ENCODE measurements at places on chromosomes 11 and 22.
A peak's percentile ranks its signal among the peaks of the same experiment; 100 is the strongest.

GRCh38 chr11:8717876-8718753 is 35.5 kb downstream of the RPL27A start:
- peak; percentile 4 for DNase-seq

- DNase-seq, result no peak
Observed at GRCh38 chr11:134359646-134360045, 27.9 kb downstream of the GLB1L2 start.

- DNase-seq, result no peak
Observed at GRCh38 chr11:84295815-84296214, 1009.6 kb upstream of the CCDC90B start.

DNA sequence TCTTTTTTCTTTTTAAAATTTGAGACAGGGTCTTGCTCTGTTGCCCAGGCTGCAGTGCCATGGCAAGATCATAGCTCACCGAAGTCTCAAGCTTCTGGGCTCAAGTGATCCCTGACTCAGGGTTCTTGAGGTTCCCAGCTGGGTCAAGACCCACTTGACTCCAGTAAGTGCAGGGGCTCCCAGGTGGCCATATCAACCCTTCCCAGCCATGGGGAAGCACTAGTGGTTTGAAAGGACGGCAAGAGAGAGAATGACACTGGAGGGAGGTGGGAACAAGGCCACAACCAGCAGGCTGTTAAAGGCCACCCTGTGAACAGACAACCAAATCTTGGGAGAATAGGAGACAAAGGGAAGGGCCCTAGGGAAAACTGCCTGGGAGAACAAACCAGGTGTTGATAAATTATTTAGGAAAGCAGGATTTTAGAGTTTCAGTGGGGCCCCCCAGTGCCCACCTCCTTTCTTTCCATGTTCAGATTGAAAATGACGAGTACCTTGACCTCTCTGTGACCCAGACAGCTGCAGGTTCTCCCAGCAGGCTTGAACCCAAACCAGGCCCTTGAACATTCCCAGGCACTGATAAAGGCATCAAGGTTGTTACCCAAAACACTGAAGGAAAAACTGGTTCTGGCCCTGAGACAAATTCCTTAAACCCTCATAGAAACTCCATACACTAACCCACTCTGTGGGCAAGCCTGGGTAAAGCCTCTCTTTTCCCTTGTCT is 28.8 kb downstream of the KLHL22 start:
- DNase-seq, result no peak

DNA sequence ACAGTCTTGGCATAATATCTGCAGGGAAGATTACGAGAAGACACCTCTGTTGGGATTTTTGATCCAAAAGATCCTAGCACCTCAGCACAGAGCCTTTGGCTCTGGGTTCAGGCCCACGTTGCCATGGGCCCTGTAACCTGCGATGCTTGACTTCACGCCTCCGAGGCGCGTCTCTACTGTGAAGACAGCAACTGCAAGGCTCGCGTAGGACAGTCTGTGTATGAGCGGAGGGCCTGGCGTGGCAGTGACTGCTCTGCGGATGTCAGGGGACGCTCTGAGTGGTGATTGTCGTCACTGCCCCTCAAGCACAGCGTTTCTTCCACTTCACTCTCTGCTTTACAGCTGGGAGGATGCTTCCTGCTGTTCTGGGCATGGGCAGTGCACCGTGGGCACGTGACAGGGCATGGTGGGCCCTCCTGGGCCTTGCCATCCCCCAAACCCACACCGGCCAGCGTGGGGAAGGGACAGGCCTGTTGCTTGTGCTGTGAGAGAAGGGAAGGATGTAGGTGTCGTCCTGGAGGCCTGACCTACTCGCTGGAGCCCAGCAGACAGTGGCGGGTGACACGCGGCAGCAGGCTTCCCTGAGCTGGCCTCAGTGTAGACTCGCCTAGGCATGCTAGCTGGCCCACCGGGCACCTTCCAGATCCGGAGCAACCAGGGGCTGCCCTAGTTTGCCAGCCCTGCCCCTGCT is 26.5 kb downstream of the GLB1L2 start:
- DNase-seq, result no peak

DNA sequence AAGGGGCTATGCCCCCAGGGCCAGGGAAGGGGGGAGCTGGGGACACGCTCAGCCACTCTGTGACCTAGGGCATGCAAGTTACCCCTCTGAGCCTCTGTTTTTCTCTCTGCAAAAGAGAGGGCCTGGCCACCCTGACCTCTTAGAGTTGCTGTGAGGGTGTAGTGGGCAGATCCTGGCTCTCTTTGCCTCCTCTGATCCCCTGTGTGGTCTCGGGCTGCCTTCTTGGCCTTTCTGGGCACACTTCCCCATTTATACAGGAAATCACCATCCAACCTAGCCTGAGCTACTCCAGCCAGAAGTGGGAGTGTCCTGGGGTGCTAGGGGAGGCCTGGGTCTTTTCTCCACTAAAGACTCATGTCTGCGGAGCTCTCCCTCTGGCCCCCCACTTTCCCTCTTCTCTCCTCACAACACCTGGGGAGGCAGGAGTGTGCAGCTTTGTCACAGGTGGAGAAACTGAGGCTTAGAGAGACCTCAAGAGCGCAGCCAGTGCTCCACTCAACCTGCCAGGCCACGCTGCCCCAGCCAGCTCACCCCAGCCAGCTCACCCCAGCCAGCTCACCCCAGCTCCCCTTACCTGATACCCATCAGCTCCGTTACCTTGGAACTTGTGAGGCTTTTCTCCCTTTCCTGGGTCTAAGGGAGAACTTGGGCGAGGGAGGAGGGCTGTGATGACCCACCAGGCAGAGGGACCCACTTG is 1.4 kb downstream of the AIFM3 start:
- DNase-seq, result peak; percentile 15

GRCh38 chr11:11937957-11938356 is 70.5 kb downstream of the DKK3 start:
- DNase-seq, result no peak

GRCh38 chr11:35327829-35328228 is 91.5 kb downstream of the SLC1A2 start:
- no peak for DNase-seq

GRCh38 chr22:44082801-44083200 is 58.7 kb downstream of the PARVB start:
- DNase-seq, result no peak

DNA sequence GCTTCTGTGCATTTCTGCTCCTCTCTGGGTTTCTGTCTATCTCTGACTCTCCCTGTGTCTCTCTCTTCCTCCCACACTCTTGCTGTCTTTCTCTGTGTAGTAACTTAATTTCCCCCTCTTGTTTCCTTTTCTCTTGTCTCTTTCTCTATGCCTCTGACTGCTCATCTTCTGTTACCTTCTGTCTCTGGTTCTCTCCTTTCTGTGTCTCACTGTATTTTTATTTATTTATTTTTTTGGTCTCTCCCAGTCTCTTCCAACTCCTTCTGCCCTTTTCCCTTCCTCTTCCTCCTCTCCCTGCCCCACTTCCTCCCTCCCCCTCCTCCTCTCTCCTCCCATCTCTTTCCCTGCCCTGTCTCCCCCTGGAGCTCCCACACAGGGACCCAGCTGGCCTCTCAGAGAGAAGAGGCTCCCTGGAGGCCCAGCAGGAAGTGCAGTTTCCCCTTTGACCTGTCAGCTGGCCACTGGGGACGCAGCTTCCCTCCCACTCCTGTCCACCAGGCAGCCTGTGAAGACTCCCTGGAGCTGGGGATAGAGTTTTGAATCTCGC is 38.3 kb upstream of the MYH9 start:
- no peak for DNase-seq

DNA sequence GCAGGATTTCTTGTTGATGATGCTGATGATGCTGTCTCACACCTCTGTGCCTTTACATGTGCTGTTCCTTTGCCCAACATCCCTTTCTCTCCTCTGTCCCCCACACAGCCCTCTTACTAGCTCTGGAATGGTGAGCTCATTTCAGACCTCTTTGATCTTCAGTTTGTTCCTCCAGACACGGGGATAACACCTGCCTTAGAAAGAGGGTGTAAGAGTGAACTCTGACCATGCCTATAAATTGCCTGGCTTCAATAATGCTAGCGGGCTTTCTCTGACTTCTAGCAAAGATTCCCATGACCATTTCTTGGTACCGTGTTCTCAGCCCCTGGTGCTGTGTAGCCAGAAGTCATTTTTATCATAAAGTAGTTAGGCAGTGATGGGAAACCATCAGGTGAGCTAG is 55.9 kb upstream of the DRD2 start:
- DNase-seq, result no peak

GRCh38 chr22:20226077-20226716 is 41.9 kb downstream of the RTN4R start:
- no peak for DNase-seq

GRCh38 chr22:40654522-40655167 is 18.1 kb upstream of the MRTFA start:
- no peak for DNase-seq

GRCh38 chr22:27311698-27312550 is 489.6 kb downstream of the MN1 start:
- DNase-seq, result no peak

DNA sequence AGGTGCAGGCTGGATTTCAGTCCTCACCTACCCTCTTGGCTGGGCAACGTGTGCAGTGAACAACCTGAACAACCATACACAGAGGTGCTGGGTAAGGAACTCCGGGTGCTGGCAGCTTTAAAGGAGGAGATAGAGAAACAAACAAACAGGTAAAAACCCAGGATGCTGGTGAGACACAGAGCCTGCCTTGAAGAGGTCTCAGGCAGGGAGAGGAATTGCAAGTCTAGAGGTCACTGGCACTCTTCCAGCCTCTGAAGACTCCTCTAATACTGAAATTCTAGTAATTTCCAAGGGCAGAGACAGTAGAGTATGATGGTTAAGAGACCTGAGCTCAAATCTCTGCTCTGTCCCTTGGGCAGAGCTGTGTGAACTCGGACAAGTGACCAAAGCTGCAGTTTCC is 192.5 kb downstream of the CEP164 start:
- DNase-seq, result peak; percentile 63

- DNase-seq, result no peak
Observed at GRCh38 chr11:16604794-16605388, 133.6 kb upstream of the C11orf58 start.

DNA sequence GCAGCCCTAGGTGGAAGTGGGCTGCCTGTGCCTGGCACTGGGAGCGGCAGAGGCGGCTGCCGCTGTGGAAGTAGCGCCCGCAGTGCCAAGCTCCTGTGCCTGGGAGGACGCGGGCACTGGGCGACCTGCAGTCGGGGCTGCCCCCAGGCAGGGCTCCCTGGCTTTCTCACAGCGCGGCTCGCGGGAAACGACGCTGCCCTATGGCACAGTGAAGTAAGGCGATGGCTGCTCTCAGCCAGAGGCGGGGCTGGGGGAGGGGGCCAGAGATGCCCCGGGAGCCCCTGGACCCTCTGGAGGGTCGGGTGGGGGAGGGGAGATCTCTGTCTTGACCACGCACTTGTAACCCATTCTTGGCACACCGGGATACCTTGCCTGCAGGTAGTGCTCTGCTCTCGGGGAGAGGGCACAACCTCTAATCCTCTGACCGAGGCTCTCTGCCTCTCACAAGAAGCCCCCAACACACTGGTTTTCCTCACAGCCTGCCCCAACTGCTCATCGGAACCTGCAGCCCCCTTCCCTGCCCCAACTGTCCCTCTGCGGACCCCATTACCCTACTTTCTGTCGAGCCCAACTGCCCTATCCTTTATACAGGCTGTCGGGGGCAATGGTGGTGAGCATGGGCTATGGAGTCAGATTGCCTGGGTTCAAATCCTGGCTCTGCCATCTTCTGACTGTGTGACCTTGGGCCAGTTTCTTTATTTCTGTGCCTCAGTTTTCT is 32.2 kb upstream of the TRIM29 start:
- DNase-seq, result no peak

GRCh38 chr11:86183694-86184093 is 60.9 kb upstream of the EED start:
- peak; percentile 59 for DNase-seq

DNA sequence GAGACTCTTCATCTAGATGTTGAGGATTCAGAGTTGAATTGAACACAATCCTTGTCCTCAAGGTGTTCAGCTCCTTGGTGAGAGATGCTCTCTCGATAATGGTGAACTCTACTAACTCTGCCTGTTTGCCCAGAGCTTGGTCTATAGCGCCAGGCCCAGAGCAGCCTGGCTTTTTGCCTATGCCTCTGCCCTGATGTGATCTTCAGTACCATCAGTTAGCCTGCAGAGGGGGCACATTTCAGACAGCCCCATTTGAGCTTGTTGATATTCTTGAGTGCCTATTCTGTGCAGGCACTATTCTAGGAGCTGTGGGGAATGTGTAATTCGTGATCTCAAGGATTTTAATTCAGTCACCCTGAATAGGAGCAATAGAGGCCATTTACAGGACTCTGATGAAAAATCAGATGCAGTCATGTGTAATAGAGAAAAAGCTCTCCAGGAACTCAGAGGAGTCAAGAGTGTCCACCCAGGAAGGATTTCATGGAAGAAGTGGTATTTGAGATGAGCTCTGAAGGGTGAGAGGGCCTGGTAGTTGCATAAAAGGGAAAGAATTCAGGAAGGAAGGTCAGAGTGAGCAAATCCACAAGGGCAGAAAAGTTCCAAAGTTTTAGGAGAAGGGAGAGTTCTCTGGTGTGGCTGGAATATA is 19.3 kb downstream of the GTPBP1 start:
- peak; percentile 72 for DNase-seq

GRCh38 chr11:14218728-14219127 is 140.3 kb downstream of the RRAS2 start:
- DNase-seq, result no peak

DNA sequence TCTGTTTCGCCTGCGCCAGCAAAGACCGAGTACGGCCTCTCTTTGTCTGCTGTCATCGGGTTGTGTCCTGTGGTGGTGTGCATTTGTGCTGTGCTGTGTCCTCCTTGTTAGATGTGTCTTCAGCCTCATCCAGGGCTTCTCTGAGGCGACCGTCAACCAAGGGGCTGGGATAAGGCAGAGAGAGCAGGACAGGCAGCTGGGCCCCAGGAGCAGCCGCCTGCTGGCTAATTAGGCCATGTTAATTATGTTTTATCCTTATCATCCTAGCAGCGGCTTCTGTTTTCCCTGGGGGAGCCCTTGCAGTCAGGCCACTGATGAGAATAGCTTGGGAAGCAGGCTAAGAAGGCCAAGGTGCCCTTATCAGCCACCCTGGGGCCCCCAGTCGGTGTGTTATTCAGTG is 40.7 kb upstream of the TTC12 start:
- DNase-seq, result no peak

DNA sequence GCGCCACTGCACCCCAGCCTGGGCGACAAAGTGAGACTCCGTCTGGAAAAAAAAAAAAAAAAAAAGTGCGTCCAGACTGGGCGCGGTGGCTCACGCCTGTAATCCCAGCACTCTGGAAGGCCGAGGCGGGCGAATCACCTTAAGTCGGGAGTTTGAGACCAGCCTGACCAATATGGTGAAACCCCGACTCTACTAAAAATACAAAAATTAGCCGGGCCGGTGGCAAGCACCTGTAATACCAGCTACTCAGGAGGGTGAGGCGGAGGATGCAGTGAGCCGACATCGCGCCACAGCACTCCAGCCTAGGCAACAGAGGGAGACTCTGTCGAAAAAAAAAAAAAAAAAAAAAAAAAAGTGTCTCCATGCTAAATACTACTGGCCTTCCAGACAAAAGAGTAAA is 1.3 kb downstream of the USP28 start:
- no peak for DNase-seq

DNA sequence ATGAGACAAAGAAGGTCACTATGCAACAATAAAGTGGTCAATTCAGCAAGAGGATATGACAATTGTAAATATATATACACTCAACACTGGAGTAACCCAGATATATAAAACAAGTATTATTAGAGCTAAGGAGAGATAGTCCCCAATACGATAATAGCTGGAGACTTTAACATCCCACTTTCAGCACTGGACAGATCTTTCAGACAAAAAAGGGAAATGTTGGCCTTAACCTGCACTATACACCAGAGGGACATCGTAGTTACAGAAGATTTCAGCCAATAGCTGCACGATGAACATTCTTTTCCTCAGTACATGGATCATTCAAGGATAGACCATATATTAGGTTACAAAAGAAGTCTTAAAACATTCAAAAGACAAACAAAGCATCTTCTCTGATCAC is 29.9 kb downstream of the PIWIL3 start:
- no peak for DNase-seq
